ENCODE measurements at places on chromosomes 2 and 18.

GRCh38 chr2:202690321-202690900, 55.6 kb downstream of the FAM117B start:
- DNase-seq: no peak

GRCh38 chr2:161166538-161167409, 6.5 kb downstream of the TANK start:
- no peak for DNase-seq

DNA sequence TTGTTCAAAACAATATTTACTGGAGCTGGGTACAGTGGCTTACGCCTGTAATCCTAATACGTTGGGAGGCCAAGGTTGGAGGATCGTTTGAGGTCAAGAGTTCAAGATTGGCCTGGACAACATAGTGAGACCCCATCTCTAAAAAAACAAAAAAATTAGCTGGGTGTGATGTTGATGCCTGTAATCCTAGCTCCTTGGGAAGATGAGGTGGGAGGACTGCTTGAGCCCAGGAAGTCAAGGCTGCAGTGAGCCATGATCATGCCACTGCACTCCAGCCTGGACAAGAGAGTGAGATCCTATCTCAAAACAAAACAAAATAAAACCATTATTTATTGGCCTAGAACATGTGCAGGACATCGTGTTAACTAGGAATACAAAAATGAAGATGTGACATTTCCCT, 77.5 kb downstream of the COLEC12 start:
- no peak for DNase-seq

DNA sequence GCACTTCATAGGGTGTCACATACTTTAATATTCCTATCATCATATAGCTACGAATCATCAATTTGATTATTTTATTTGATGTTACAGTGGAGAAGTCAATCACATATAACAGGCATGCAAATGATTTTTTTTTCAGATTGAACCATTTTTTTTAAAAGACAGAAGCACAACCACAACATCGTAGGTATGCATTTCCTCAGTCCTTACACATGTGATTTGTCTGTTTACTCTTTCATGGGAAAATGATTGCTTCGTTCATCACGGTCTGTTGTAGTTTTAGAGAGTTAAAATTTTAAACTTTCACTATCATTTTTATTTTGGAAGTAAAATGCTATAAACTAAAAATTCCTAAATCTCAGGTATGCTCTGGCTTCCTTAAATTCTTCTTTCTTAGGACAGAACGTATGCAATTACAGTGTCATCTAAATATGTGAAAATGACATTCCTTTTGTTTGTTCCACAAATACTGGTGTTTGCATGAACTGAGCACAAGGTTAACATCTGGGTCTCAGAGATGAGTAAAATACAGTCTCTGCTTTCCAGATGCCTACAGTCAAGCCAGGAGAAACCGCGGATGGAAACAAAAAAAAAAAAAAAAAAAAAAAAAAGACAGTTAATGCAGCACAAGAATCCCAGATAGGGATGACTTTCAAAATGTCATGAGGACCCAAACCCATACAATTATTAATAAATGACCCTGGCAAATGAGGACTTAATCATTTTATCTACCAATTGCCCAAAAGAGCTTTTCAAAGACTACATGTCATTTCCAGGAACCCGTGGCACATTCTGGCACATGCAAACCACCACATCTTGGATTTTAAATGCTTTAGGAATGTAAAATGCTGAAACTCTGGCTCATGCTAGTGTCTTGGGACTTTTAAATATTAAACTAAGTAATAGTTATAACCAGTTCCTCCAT, 201.2 kb downstream of the LRP1B start:
- no peak for DNase-seq

GRCh38 chr2:197198890-197199289, 111.7 kb downstream of the ANKRD44 start:
- DNase-seq: peak; percentile 56

- no peak for DNase-seq
Observed at GRCh38 chr2:62452701-62453454, 53.1 kb downstream of the TMEM17 start.

DNA sequence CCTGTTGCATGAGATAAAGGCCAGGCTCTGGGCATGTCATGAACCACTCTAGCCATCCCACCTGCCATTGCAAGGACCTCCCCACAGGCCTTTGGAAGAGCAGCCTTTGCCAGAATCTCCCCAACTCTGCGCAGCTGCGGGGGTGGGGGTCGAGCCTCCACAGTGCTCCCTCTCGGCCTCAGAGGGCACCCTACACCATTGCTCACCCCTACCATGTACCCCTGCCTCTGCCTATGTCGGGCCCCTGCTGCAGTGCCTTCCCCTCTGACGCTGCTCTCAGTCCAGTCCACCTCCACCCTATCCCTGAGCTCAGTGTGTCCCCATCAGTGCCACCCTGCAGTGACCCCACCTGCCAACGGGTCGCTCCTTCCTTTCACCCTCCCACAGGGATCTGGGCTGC, 679.7 kb upstream of the RAB6C start:
- no peak for DNase-seq

GRCh38 chr2:10613263-10613662, 76.5 kb downstream of the NOL10 start:
- no peak for DNase-seq

DNA sequence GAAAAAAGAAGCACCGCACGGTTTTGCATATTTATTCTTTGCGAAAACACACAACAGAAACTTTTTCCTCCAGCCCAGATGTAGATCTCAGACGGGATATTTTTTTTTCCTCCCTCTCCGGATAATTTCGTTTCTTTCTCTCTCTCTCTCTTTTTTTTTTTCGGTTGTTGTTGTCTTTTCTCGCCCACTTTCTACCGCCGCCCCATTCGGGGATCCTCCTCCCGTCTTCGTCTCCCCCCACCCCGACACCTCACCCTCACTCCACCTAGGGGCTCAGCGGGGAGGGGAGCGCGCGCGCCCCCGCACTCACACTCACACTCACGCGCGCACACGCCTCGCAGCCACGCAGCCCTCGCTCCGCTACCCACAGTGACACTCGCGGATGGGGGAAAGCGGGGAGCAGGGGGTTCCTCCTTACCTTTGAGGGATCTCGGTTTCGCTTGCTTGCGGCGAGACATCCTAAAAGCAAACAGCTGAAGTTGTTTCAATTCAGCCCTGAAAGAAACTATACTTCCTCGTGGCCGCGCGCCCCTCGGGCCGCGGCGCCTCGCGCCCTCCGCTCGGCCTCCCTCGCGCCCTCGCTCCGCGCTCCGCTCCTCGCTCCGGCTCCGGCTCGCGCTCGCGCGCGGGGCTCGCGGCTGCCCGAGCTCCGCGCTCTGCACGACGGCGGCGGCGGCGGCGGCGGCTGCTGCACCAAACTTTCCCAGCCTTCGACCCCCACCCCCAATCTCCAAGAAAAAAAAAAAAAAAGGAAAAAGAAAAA, 1.3 kb downstream of the ZNF521 start:
- peak; percentile 21 for DNase-seq

GRCh38 chr2:208609166-208609804, 202.7 kb downstream of the PTH2R start:
- DNase-seq: no peak

DNA sequence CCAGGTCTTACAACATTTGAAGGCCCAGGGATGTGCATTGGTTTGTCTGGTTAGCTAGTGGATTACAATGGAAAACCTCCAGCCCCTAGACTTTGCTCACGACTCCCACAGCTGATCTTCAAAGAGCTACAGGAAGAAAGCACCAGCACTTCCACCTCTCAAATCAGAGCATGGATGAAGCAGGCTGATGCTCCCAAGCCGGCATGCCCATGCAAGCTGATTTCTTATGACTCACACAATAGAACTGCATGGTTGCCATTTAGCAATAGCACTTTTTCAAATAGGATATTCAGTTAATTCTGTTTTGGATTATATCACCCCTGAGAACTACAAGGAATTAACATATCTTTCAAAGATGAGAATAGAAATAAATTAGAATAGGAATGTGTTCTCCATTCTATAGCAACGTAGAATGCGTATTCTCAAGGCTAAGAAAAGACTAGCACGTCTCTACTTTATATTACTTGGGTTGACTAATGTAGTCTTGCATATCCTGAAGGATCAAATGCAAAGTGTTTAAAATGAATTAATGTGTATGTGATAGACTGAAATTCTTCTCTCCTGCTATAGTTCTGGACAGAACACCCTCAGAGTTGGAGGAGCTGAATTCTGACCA, 292.4 kb downstream of the TRIB2 start:
- no peak for DNase-seq

DNA sequence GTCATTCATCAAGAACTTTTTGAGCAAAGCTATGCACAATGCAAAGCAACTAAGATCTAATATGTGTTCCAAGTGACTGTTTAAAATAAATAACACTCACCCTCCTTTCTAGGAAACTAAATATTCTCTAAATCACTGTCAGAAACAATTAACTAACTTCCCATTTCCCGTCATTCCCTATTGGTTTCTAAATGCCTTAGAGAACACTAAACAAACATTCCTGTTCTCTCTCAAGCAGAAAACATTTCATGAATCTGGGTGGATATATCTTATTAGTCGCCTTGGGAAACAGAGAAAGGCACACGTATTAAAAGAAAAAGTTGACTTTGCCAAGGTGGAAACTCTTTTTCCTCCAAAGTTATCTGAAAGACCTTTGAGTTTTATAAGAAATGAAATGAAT, 735.2 kb downstream of the MBD2 start:
- no peak for DNase-seq

DNA sequence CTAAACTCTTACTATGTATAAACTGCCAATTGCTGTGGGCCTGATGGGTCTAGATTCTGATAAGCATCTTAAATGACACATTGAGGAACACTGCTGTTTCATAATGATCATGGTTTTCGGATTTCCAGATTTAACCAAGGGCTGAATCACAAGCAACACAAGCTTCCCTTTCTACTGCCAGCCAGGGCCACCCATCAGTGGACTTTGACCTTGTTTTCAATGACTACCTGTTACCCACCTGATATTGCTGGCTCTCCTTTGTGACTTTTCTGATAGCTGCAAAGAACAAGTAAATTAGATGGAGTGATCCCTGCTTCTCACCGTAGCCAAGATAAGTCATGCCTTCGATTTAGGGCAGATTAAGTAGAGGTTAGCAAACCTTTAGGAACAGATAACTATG, 259.0 kb downstream of the PAX3 start:
- no peak for DNase-seq

- no peak for DNase-seq
Observed at GRCh38 chr2:176079831-176080539, 3.8 kb downstream of the EVX2 start.

- DNase-seq: no peak
Observed at GRCh38 chr2:61340242-61340641, 130.6 kb downstream of the USP34 start.

DNA sequence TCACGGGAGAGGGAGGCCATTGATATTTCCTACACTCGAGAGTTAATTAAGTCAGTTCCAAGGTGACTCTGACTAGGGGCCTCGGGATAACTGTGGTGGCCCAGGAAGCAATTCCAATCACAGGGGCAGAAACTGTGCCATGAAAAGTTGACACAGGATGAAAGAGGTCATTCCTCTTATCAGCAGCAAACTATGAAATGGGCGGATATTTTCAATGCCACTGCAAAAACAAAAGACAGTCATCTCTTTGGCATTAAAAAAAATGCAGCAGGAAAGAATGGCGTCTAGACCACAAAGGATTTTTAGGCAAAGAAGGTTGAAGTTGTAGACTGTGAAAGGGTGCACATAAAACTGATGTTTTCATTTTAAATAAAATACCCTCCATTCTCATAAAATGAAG, 50.0 kb downstream of the TGIF1 start:
- no peak for DNase-seq

GRCh38 chr2:217825469-217826235, 177.1 kb downstream of the TNS1 start:
- DNase-seq: no peak

GRCh38 chr2:102008490-102008889, 16.7 kb downstream of the IL1R2 start:
- no peak for DNase-seq

DNA sequence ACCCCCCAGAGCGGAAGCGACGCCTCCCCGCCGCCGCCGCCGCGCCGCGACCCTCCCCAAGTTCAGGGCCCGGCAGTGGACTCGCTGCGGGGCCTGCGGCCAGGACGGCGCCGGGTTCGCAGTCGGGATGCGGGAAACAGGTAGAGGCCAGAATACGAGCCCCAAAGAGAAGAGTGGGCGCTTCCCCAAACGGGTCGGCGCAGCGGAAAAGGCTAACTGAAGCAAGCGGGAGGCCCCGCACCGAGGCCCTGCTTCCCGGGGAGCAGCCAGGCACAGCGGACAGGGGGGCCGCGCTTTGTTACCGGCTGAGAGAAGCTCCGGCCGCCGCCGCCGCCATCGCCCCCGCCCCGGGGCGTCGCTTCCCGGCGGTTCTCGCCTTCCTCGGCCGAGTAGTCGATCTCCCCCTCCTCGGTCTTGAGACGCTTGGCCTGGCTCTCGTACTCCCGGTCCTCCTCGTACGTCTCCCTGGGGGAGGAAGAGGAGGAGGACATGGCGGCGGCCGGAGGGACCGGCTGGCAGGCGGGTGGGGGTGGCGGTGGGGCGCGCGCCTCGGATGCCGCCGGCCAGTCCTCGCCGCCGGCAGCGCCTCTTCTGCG, 494 bp downstream of the HNRNPLL start:
- DNase-seq: peak; percentile 46

GRCh38 chr2:55112229-55113031, 62.2 kb upstream of the RTN4 start:
- no peak for DNase-seq

- no peak for DNase-seq
Observed at GRCh38 chr2:185441486-185442005, 297.1 kb upstream of the FSIP2 start.

DNA sequence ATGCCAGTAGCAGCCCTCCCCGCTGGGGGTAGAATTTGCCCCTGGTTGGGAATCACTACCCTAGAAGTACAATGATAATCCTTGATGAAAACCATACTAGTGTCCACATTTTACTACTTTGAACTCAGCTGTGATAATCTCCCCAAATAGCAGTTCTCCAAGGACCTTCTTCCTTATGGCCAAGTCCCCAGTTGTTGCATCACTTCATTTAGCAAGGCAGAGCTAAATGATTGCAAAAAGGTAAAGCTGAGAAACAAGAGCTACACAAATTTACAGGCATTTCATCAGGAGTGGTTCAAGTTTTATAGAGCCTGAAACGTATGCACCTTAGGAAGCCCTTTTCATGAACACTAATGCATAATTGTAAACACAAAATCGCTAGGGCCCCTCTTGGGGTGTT, 44.9 kb upstream of the REL start:
- no peak for DNase-seq

GRCh38 chr2:144508172-144508851, 11.6 kb downstream of the ZEB2 start:
- no peak for DNase-seq

DNA sequence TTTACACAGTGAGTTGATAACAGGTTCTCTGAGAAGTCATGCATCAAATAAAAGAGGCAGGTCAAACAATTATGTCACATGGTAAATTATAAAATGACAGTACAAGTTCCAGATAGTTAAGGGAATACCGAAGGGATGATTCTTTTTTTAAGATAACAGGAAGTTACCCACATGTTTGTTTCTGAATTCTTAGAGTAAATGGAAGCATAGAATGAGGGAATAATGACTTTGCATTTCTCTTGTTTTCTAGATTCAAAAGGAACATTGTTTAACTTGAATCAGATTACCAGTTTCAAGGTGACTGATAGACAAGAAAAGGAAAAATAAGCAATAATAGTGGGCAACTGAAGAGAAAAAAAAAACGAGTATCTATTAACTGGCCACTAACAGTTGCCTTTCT, 124.5 kb downstream of the MIB1 start:
- no peak for DNase-seq

- peak; percentile 63 for DNase-seq
Observed at GRCh38 chr2:240567872-240568677, at the start of gene RNPEPL1. Gene RNPEPL1 (plus strand): TSS chr2:240568484. CDS start chr2:240568587, 103 bp downstream.

Measured in activated B cell treated with CpG ODN at 0.5 μM for 24 hours (primary cell).